Smooth muscle cell of bladder (primary cell): ENCODE measurements at places on chromosomes 3 and 15. TPM values are rescaled to one million over a fixed set of nuclear protein-coding genes. Genes with fewer than 3 reads are reported as not detected.

ENTPD3 gene
- total RNA-seq, result 0.09 and 0.14 TPM in 2 replicates

DVL3 gene
- 26.2 and 44.7 TPM in 2 replicates for total RNA-seq

MEIS2 gene
- total RNA-seq, result 53.5 and 102 TPM in 2 replicates

SYNPR gene
- total RNA-seq, result not detected in 2 replicates

CORO2B gene
- total RNA-seq, result 4.3 and 5.3 TPM in 2 replicates
